ENCODE measurements at places on chromosomes 13 and 19.

- peak; percentile 72 for DNase-seq
Observed at GRCh38 chr13:114226699-114227323, 7.9 kb upstream of the CDC16 start.

DNA sequence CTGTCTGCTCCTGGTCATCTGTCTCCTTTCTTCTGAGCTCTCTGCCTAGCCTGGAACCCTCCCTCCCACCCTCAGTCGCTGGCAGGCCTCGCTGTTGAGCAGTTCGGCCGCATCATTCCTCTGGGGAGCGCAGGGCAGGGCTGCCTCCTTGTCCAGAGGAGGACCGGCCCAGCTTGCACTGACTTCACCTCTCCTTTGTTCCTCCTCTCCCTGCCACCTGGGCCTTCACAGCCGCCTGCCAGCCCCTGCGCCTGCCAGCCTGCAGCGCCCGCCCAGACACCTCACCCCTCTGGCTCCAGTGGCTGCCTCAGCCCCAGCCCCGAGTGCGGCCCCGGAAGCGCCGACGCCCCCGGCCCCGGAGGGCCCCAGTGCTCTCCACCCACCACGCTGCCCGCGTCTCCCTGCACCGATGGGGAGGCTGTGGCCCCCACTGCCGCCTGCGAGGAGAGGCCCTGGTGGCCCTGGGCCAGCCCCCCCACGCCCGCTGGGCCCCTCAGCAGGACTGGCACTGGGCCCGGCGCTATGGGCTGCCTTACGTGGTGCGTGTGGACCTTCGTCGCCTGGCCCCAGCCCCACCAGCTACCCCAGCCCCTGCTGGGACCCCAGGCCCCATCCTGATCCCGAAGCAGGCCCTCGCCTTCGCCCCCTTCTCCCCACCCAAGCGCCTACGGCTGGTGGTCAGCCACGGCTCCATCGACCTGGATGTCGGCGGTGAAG is 7.2 kb downstream of the KMT5C start:
- DNase-seq, result no peak

DNA sequence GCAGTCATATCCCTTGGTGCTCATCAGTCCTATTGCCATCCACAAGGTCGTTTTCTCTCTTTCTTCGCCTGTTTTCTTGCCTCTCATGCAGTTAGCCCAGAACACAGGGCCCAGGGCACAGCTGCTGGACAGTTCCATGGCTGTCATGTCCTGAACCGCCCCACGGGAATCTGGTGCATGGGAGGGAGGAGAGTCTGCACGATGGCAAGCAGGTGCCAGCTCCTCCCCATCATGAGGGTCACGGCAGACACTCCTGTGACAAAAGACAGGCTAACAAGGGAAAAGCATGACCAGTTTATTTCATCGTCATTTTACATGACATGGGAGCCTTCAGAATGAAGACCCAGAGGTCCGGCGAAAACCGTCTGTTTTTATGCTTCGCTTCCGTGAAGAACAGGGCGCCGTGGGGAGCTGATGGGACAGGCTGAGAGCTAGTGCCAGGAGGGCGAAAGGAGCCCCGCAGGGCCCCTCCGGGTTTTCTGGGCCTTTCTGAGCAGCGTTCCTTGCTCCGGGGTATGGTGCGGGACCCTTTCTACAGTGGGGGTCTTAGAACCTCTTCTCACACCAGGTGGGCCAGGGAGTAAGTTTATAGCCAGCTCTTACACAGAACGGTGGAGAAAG is 135.7 kb downstream of the STK24 start:
- DNase-seq, result no peak

GRCh38 chr13:108086678-108087077 is 128.7 kb downstream of the LIG4 start:
- no peak for DNase-seq

GRCh38 chr13:23690668-23691067 is 120.5 kb downstream of the TNFRSF19 start:
- DNase-seq, result no peak

DNA sequence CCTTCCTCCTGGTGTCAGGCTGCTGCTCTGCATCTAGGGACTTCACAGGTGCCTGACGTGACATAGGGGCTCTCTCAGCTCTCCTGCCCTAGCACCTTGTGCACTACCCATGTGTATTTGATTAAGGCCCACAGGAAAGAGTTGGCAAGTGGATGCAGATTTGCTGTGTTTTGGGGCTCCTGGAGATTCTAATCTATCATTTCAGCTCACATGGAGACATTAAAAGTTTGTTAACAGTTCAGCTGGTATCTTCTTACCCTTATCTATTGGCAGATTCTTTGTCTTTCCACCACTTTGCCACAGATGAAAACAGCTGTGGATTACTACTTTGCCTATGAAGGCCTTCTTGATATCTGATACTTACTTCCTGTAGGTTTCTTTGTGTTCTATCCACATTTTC is 41.9 kb downstream of the WASF3 start:
- DNase-seq, result no peak

- no peak for DNase-seq
Observed at GRCh38 chr13:45255247-45255987, 54.6 kb upstream of the KCTD4 start.

DNA sequence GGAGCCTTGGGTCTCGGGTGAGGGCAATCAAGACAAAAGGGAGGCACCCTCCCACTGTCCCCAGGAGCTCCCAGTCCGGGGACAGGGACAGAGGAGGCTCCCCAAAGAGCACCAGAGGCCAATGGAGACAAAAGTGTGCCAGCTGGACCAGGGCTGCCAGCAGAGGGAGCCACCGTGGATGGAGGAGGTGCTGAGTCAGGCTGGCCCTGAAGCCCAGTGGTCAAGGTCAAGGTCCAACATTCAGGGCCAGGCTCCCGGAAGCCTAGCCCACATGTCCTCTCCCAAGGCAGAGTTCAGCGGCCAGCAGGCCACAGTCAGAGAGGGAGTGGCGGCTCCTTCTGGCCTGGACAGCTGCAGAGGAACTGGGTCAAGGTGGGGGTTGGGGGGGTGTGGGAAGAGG is 8.4 kb downstream of the COL5A3 start:
- no peak for DNase-seq

DNA sequence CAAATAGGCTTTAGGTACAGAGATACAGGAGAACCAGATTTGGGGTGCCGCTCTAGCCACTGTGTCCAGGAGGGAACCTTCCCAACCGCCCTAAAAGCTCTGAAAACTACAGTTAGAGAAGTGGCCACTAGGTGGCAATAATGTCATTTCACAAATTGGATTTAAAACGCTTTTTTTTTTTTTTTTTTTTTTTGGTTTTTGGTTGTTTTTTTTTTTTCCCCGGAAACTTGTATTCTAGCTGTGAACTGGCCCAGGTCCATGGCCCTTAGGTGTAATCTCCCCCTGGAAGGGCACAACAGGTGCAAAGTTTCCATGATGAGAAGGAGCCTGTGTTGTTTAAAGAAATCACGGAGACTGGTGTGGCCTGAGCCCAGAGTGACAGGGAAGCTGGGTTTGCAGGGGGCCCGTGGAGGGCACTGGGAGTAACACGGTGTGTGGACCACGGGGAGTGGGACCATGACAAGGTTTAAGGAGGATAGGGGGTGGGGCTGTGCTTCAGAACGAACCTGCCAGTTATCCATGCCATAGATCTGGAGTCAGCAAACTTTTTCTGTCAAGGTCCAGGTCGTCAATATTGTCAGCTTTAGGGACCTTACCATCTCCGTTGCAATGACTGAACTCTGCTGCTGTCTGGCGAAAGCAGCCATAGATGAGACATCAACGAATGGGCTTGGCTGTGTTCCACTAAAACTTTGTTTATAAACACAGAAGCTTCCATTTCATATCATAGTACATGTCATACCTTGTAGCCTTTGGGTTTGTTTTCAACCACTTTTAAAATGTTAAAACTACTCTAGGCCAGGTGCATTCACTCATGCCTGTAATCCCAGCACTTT is 10.1 kb downstream of the OR1I1 start:
- DNase-seq, result peak; percentile 14

DNA sequence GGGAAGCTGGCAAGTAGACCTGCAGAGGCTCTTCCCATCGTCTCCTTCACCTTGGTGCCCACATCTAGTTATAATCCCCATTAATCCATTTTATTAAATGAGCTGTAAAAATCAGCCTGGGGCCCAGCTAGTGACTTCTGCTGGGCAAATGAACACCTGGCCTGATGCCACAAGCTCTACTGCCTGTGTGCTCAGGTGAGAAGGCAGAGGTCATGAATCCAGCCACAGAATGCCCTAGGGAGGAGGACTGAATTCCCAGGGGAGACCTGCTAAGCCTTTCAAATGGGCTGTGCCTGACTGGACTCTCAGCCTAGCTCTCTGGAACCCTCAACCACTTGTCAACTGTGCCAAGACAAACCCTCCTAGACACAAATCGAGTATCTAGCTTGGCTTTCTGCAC is 74.0 kb downstream of the PDS5B start:
- no peak for DNase-seq
